Thoracic aorta (tissue), 2 donors: ENCODE measurements at places on chromosomes 11 and 22. TPM values are rescaled to one million over a fixed set of nuclear protein-coding genes. Genes with fewer than 3 reads are reported as not detected.

Gene GVQW3
- total RNA-seq = 3.2 TPM

Gene CALCA
- not detected for total RNA-seq

Gene CDC45
- total RNA-seq = 0.99 TPM

Gene MAPK8IP2
- 0.41 TPM for total RNA-seq

Gene P2RX6
- 0.81 TPM for total RNA-seq

Gene OR51B2
- total RNA-seq = not detected

Gene ZNF280B
- total RNA-seq = not detected

Gene C11orf91
- total RNA-seq = not detected

Gene NXPE4
- not detected for total RNA-seq

Gene OR51E1
- total RNA-seq = 0.21 TPM

Gene OR4C16
- not detected for total RNA-seq

Gene GLYAT
- not detected for total RNA-seq

Gene PNPLA3
- not detected for total RNA-seq

Gene ACTN3
- total RNA-seq = not detected

Gene POU2AF3
- total RNA-seq = not detected

Gene CLDN5
- total RNA-seq = 41.0 TPM

Gene RASGRP2
- 78.4 TPM for total RNA-seq
